CD4-positive, alpha-beta T cell treated with Interferon alpha-2 for 1 hour (primary cell): ENCODE measurements at places on chromosomes 11 and 22.

GRCh38 chr22:31556627-31557203 lies 60.4 kb downstream of the SFI1 start:
- DNase-seq: peak; percentile 56

DNA sequence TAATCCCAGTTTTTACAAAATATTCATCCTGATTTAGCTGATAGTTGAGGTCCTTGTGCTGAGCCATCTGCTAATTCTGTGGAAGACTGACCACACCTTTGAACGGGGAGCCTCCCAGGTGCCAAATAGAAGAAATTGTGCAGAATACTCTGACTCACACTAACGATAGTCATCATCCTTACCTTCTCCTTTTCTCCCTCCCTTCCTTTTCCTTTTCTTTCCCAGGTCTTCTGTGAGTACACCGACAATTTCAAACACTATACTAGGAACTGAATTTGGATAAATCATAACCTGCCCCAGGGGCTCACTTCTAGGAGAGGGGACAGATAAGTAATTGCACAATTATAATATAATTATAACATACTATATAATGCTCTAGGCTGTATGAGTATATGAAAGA lies 73.1 kb upstream of the CTSC start:
- no peak for DNase-seq

DNA sequence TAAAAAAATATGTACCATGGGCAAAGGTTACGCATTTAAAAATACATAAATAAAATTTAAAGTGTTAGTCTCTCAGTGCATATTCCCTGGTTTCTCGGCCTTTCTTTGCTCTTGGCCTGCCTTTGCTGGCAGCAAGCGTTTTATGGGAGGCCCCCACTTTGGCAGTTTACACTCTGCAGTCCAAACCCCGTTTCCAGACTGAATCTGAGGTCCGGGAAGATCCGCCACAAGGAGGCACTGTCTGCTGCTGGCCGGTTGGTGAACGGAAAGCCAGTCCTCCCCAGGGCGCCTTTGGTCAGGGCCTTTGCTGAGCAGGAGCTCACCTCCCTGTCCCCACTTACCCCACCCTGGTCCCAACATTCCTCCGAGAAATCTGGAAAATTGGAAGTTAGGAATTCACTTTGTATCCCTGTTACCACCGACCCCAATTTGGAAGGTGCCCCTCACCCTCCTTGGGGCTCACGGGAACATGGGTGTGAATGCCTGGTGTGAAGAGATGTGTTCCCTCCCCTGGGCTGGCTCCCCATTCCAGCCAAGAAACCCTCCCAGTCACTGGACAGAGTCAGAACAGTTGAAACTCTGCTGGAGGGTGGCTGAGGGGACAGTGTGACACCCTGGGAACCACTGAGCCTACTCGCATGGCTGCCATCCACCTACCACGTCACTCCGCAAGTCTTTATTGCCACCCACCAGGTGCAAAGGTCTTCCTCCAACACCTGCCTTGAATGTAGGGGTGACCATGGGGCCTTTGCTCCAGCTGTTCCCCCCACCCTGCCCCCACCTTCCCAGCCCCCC lies 9.4 kb upstream of the SF1 start:
- DNase-seq: peak; percentile 60

GRCh38 chr11:65863889-65864705 lies 3.9 kb downstream of the MUS81 start:
- no peak for DNase-seq

DNA sequence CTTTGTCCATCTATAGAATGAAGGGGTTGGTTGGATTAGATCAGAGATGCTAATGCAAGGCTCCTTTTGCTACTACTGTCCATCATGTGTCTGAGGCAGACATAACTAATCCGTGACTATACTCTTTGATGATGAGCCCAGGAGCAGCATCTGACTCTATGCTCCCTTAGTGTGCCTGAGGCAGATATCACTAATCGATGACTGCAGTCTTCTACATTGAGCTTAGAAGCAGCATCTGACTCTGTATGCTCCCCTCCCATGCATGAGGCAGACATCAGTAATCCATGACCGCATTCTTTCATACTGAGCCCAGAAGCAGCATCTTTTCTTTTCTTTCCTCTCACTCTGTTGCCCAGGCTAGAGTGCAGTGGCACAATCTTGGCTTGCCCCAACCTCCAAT lies 4.2 kb downstream of the TCN2 start:
- no peak for DNase-seq

DNA sequence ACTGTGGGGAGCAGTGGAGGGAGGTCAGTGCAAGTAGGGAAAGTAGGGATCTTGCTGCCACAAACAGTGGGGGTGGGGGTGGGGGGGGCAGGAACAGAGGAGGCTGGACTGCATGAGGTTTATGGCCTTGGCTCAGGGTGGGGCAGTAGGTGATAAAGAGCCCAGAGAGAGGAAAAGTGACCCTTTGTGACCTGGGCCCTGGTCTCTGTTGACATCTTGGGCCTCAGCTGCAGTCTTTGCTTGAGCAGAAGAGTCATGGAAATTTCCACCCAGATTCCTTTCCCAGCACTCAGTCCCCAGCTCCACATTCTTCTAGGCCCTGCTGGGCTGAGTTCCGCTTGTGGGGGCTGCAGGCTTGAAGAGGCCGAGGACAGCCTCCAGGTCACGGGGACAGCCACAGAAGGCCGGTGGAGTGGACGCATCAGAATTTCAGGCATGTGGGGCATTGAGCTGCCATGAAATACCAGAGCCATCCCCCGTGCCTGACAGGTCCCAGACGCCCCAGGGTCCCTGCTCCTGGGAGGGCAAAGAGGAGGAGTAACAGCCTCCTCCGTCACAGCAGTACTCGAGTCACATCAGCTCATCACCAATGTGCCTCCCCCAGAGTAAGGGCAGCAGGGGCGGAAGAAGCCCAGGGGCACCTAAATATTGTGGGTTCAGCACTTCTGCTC lies 9.7 kb upstream of the MALAT1 start:
- no peak for DNase-seq

DNA sequence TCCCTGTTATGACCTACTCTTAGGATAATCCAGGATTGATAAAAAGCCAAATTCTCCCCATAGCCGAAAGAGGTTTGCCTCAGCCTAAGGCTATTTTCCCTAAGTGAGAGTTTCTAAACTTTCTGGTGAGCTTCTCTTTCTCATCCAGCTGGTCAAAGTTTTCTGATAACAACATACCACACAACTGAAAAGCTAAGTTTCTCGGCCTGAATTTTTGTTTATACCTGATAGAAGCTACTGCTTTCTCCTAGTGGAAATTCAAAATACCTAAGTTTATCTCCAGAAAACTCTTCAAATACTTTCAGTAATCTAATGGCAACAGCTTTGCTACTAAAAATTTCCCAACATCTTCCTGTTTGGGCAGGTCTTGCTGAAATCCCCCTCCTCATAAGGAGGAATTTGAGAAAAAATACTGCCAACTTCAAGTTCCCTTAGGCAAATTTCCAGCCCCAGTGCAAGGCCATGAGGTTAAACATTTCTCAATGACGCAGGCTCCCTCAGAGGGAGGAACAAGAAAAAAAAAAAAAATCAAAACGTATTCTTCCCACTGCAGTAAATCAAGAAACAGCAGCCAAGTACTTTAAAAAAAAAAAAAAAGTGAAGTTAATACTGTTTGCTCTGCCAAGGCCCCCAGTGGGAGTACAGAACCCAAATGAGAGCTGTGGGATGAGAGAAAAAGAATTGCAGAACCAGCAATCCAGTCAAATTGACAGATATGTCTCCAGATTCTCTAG lies 127.0 kb downstream of the MRTFA start:
- DNase-seq: no peak

GRCh38 chr11:9222654-9223053 lies 42.5 kb downstream of the DENND5A start:
- no peak for DNase-seq

DNA sequence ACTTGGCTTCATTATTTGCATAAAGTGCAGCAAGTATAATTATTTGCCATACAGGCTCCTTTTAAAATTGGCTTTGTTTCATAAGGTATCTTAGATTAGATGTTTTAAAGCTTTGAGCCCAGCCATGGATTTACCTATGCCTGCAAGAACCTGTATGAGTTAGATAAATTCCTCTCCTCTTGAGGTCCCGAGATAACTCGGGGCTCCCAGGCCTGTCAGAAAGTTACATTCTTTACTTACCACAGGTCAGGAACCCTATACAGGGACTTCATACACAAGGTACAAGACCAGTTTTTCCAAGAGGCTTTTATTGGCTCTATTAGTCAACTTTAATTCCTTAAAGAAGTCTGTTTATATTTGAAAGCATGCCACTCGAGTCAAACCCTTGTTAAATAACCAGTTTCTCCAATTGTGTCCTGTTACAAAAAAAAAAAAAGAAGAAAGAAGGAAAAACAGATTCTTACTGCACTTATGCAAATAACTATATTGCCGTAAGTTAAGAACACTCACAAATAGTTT lies 2.3 kb upstream of the C1QTNF6 start:
- no peak for DNase-seq

GRCh38 chr11:67027943-67028542 lies 5.1 kb downstream of the SYT12 start:
- DNase-seq: no peak

GRCh38 chr11:63937713-63938478 lies 906 bp upstream of the NAA40 start:
- DNase-seq: no peak

- DNase-seq: no peak
Observed at GRCh38 chr22:41481131-41481830, 12.4 kb downstream of the ACO2 start.

DNA sequence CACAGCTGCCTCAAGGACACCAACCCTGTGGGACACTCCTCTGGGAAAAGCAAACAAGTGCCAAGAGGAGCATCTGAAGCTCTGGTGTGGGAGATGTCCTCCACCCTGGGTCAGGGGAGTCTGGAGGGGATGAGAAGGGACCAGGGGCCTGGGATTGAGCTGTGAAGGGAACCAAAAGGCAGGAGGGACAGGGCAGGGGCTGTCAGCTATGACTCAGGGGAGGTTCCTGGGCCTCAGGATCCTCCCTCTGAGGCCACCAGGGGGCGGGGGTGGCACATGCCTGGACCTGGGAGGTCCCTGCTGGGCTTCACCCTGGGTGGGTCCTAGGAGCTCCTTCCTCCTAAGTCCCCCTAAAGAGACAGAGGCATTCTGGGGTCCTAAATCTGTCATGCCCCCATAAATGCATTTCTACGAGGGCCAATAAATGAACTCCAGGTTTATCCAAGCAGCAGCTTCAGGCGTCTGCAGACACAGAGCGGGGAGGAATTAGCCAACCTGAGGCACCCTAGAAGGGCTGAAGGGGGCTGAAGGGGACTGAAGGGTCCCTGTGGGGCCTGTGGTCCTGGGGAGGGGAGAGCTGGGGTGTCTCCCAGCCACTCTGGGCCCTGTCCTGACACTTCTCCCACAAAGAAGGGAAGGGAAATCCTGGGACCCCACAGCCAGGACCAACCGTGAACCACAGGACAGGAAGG lies 31.9 kb upstream of the IGLL5 start:
- DNase-seq: peak; percentile 53

GRCh38 chr11:83475760-83476159 lies 189.6 kb upstream of the CCDC90B start:
- no peak for DNase-seq

DNA sequence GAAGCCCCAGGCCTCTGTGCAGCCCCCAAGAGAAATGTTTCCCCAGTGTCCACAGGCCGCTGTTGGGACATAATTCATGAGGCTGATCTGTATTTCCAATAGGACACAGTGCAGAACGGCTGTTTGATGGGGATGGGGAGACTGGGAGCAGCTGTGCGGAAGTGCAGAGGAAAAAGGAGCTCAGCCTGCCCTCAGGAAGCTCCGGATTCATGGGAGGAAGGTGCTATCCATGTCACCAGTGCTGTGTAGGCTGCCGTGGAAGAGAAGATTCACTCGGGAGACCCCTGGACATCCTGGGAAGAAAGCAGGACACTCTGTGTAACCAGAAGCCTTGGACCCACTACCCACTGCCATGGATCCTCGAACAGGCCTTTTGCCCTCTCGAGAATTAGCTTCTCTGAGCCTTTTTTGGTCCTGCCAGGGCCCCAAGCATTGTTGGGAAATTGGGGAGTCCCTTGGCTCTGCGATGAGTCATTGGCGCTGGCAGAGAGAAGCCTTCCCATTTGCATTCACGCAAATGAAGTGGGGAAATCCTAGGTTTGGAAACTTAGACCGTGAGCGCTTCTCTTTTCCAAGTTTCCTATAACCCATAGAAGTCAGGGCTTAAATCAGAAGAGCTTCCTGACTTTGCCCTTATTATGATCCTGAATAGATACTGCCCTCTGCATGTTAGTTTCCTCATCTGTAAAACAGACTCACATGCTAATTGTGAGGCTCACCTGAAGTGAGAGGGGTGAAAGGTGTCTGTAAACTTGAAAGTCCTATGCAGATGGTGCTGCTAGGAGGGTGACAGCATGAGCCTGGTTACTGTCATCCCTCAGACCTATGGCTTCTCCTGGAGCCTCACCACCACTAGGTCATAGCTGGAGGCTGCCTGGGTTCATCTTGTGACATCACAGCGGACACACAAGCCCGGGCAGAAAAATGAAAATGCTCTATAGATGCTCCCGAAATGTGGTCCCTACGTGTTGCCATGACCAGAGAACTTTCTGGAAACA lies 229.2 kb upstream of the B3GAT1 start:
- no peak for DNase-seq

- DNase-seq: no peak
Observed at GRCh38 chr11:119501777-119502405, 78.9 kb upstream of the THY1 start.

DNA sequence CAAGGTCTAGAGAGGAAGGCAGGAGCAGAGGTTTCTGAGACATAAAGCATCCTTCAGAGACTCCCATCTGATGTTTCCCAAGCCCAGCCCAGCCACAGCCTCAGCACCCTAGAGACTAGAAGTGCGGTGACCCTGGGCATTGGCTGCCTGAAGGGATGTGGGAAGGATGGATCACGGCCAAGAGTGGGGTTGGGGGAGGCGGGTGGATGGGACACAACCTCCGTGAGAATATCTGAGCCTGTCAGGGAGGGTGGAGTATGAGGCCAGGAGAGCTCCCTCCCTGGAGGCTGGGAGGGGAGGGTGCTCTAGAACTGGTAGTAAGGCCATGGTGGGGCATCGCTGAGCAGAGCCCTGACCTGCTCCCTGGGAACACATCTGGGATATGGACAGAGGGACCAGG lies 71.4 kb downstream of the CSNK2A3 start:
- DNase-seq: no peak

DNA sequence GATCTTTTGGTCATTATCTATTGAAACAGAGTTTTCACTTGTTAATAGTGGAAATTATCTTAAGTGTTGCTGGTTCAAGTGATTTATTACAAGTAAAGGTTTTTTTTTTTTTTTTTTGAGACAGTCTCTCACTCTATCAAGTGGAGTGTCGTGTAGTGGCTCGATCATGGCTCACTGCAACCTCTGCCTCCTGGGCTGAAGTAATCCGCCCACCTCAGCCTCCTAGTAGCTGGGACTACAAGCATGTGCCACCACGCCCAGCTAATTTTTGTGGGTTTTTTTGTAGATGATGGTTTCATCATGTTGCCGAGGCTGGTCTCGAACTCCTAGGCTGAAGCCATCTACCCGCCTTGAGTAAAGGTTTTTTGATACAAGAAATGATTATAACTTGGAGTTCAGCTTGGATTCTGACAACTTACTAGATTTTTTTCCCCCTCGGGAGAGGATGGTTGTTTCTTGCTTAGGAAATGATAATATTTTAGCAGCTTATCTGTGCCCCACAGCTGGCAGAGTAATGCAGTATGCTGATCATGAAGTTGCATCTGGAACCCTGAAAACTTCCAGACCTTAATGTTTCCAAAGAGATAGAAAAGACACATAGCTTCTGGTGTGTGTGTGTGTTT lies 68.9 kb downstream of the MTMR3 start:
- DNase-seq: no peak

- DNase-seq: no peak
Observed at GRCh38 chr22:46537946-46538813, 760 bp upstream of the CELSR1 start.

GRCh38 chr22:24187731-24188644 lies 6.7 kb downstream of the SUSD2 start:
- DNase-seq: no peak
